ENCODE measurements at places on chromosomes 6 and 20.

DNA sequence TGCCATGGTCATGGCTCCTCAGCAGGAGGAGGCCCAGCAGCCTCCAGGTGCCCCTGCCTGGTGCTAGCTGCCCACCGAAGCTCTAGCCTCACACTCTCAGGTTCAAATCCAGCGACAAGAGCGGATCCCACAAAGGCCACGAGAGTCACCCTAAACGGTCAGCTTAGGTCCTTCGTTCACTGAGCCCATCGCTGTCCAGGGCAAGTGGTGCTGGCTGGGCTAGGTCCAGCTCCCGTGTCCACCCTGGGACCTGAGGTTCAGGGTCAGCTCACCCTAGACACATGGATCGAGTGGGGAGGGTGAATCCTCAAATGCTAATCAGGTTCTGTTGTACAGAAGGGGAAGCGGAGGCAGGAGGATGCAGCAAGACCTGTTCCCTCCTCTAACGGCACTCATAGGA, 171.9 kb upstream of the SULF2 start:
- no peak for DNase-seq

DNA sequence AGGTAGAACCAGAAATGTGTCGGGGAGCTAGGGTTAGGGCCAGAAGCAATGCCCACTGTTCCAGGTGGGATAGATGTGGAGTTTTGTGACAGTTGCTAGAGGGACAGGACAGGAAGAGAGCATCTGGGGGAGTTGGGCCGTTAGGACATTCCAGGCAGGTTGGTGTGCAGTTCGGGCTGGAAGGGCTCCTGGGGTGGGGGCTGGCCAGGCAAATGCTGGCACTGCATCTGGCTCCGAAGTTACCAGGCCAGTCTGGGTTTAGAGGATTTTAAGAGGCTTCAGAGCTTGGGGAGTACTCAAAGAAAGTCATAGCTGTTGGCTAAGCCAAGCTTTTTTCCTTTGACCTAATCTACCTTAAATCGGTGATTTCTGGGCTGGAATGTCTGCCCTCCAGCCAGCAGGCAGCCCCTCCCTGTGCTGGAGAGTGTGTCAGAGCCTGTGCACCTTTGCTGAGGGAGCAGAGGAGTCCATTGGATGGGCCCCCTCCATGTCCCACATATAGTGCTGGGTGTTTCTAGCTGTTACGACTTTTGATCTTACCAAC, 20.8 kb downstream of the PLCG1 start:
- no peak for DNase-seq

GRCh38 chr6:147972448-147972847, 370.2 kb upstream of the SASH1 start:
- no peak for DNase-seq

DNA sequence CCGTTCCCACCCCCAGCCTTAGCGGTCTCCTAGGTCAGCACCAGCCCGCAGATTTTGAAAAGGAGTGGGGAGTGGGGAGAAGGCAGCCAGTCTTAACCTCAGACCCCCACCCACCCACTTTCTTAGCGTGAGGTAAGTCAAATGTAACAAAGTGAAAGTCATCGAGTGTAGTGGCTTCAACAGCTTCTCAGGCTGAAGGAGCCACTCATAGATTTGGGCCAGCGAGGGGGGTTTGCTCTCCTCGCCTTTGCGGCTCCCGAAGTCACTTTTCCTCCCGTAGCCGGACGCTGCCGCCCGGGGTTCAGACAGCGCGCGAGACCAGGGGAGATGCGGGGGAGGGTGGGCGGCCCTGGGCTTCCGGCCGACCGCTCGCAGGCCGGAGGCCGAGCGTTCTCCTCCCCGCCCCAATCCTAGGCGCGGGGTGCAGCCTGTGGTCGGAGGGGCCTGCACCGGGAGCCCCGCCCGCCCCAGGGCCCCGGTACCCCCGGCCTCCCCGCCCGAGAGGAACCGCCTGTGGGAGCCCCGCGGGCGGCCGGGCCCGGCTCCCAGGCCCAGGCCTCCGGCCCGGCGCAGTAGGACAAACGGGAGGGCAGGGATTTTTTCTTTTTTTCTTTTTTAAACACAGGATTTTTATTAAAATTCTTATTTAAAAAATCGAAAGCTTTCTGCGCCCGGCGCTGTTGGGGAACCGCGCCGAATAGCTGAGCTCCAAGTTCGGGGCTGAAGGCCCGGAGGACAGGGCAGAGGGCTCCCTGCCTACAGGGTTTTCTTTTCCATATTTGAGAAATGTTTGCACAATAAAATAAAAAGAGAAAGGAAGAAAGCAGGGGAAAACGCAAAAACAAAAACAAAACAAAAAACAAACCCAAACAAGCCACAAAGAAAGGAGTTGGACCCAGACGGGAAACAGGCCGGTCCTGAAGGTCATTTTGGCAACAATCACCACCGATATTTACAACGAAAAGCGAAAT, 3.2 kb downstream of the NKX2-2 start:
- no peak for DNase-seq

- peak; percentile 59 for DNase-seq
Observed at GRCh38 chr6:11712760-11713159, 65.8 kb downstream of the ADTRP start.

DNA sequence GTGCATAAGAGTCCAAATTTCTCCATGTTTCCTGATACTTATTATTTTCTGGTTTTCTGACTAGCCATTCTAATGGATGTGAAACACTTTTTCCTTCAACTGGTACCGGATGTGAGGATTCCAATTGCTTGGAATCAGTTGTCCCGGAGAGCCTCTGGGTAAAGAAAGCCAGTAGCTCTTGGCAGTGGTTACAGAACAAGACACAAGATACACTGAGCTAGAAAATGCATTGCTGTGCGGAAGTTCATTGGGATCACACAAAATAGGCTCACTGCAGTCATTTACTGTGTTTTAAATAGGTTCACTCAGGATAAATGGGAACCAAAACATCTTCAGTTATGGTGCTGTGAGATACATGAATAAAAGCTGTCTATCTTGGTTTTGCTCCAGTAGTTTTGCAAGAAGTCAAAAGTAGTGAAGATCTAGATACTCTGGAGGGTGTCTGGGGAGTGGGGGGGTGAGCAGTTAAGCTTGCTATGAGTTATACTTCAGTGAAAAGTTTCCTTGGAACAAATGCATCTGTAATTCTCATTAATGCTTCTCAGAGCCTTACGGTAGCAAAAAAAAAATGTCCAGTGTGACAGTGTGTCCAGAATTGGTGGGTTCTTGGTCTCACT, 54.4 kb upstream of the RNF182 start:
- DNase-seq, result no peak

DNA sequence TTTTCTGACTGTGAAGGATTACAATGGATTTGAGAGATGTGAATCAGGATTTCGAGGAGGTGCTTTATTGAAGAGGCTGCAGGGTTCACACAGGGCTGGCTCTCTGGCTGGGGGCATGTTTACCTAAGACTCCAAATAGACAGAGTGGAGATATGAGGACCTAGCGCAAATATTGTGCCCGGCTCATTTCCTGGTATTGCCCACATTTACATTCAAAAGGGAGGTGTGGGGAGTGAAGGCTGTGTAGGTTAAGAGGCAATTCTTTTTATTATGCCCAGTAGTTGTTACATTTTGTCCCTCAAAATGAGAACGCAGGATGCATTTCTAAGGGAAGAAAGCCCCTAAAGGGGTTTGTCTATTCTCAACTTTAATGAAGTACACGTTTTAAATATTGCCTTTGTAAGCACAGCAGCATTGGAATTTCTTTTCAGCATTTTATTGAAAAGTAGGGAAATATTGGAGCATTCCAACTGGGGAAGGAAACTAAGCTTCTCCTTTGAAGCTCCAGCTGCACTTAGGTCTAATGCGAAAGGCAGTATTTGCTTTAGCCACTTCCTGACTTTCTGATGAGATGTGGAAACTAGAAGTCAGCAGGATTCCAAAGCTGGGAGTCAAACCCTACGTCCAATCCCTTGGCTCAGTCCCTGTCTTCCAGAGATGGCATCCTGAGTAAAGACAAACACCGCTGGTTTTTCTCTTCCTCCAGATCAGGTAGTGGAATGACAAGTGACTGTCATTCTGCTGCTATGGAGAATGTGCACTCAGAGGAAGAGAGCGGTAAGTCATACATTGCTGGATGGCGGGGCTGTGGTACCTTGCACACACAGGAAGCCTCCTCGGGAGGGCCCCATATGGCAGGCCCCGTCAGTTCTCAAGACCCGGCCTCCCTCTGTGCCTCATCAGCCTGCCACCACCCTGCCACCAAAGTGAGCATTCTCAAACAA, 70.7 kb downstream of the MYB start:
- no peak for DNase-seq

- no peak for DNase-seq
Observed at GRCh38 chr6:1972962-1973361, 272.4 kb downstream of the GMDS start.

GRCh38 chr6:12598919-12599318, 117.6 kb upstream of the PHACTR1 start:
- no peak for DNase-seq

DNA sequence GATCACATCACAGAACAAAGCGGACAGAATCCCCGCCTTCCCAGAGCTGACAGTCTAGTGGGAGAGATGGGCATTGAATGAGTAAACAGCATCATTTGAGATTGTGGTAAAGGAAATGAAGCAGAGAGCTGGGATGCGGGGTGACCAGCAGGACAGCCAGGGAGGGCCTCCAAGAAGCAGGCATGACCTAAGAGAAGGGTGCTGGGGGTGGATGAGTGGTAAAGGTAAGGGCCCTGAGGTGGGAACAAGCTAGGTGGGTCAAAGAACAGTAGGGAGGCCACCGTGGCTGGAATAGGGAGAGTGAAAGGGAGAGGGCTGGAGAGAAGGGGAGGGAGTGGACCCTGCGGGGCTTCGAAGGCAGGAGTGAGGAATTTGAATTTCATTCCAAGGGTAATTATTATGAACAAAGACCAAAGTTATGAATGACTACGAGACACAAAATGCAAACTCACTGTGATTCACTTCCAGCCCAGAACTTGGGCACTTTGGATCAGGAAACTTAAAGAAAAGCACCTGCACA, 61.4 kb downstream of the CEBPB start:
- no peak for DNase-seq

- DNase-seq, result no peak
Observed at GRCh38 chr6:18241208-18242038, 22.9 kb downstream of the DEK start.

GRCh38 chr6:159691133-159691962, 1.7 kb downstream of the SOD2 start:
- DNase-seq, result no peak

- no peak for DNase-seq
Observed at GRCh38 chr20:50062006-50062838, 50.7 kb downstream of the UBE2V1 start.

DNA sequence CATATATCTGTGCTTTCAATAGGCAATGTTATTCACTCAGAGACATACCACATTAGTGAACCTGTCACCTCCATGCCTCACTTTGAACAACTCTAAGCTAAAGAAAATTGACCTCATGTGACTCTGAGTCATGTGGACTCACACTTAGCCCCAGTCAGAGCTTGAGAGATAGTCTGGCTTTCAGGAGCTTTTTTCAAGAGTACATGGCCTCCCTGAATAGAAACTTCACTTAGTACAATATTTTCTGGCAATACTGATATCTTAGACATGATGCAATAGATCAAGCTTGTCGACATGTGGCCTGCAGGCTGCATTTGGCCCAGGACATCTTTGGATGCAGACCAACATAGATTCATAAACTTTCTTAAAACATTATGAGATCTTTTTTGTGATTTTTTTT, 8.5 kb downstream of the SPTLC3 start:
- no peak for DNase-seq

GRCh38 chr20:42986143-42986773, 203.4 kb downstream of the PTPRT start:
- DNase-seq, result no peak

DNA sequence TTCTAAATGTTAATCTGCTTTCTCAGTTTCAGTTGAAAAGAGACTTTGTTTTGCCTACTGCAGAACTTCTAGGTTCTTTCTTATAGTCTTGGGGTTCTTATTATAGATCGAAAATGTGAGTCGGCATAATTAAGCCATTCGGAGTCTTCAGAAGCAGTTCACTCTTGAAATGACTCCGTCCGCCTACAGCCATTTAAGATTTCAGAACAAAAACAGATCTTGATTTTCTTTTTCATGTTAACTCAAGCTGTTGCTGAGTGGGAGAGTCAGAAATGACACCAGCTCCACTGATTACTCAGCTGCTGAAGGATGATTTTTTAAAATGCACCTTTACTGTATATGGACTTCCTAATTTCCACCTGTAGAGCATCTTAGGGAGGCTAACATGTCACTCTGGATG, 15.9 kb downstream of the PRDM1 start:
- peak; percentile 58 for DNase-seq

- DNase-seq, result peak; percentile 54
Observed at GRCh38 chr6:13763740-13764381, 50.5 kb downstream of the MCUR1 start.

DNA sequence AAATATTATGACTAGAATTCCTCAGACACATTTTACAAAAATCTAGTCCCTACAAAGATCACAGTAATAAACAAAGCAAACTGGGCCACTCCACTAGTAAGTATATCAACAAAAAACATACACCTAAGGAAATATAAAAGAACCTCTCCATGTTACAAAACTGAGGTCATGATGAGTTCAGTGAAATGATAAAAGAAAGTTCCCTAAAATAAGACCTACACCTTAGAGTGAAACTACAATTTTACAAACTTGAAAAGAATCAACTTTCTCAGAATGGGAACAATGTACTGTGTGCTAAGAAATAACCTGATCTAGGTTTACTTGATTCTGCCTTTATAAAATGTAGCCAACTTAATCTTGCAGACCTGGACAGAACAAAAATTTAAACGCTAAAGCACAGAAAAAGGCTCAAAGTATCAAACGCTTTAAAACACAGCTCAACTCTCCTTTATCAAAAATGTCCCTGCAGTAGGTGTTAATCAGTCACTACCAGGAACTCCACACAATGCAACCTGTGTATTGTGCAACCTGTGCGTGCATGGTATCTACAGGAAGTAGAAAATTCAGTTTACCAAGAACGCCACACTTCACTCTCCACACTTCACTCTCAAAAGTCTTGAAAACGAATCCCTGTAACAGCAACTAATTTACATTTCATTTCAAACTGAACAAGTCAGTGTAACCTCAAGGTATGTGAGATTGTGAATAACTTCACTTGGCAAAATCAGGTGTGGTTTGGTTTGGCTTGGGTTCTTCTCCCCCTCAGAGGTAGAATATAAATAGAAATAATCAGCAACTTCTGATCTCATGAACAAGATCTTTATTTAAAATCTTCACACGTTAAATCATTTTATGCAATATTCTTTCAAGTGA, 1.8 kb downstream of the RALGAPA2 start:
- DNase-seq, result no peak

- DNase-seq, result no peak
Observed at GRCh38 chr20:9323622-9324021, 190.8 kb upstream of the LAMP5 start.

DNA sequence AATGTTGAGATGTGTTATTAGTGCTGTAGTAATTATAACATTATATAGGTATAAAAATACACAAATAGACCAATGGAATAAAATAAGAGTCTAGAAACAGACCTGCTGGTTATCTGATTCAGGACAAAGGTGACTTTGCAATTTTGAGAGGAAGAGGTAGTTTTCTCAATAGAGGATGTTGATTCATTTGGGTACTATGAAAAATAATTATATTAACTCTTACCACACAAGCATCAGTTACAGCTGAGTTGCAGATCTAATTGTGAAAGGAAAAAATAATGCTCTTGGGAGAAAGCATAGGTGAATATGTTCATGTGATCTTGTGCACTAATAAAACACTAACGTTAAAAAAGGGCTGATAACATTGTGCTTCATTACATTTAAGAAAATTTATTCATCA, 103.0 kb downstream of the BCKDHB start:
- DNase-seq, result no peak

Measured in activated CD4-positive, alpha-beta T cell treated with anti-CD3 and anti-CD28 coated beads, Interleukin-2, amount 50 U/mL, for 48 hours (primary cell).